ENCODE measurements at places on chromosomes 1 and 21.
A peak's percentile ranks its signal among the peaks of the same experiment; 100 is the strongest.

- DNase-seq: no peak
Observed at GRCh38 chr1:201731592-201731991, 97.4 kb upstream of the IPO9 start.

DNA sequence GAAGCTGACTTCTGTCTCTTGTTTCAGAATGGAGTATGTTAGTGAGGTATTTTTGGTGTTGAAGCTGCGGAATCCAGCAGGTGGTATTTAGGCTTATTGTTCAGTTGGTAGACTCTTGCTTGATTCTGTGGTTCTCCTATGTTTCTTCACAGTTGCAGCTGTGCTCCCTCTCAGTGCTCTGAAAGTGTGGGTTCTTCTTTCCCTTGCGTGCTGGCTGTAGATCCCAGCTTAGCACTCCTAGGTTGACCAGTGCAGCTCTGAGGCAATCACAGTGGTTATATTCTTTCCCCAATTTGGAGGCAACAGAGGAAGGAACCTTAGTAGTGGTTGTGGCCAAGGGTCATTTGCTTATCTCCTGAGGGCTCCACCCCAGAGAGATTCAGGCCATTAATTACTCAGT lies 269.2 kb upstream of the NRIP1 start:
- peak; percentile 83 for DNase-seq

DNA sequence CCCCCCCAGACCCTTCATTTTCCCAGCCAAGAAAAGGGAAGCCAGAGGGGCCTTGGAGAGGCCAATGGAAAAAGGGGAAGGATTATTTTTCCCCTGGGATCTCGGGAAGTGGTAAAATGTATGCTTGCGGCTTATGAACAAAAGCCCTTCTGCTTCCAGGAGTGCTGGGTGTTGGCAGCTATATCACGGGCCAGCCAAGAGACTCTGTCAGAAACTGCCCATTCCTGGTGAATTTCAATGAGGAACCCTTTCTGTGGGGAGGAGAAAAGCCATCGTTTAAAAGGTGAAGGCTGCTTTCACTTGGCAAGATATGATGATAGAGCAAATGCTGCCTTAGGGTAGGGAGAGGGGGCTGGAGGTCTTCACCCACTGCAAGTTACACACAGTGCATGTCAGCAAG lies 69.7 kb upstream of the ZC3H12A start:
- DNase-seq: no peak

DNA sequence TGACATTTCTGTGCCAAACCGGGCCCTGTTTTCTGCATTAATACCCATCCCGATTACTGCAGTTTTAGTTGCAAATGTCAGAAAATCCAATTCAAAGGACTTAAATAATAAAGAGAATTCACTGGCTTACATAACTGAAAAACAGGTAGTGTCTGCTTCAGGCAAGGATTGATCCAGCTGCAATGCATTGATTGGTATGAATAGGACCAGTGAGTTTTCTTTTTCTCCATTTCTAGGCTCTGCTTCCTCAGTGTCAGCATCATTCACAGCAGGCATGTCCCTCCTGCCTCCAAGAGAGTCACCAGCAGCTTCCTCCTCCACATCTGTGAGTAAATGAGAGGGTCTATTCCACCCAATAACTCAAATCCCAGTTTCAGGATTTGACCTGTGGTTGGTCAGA lies 33.7 kb upstream of the ACTL8 start:
- DNase-seq: no peak

- no peak for DNase-seq
Observed at GRCh38 chr1:200165493-200166220, 138.1 kb downstream of the NR5A2 start.

DNA sequence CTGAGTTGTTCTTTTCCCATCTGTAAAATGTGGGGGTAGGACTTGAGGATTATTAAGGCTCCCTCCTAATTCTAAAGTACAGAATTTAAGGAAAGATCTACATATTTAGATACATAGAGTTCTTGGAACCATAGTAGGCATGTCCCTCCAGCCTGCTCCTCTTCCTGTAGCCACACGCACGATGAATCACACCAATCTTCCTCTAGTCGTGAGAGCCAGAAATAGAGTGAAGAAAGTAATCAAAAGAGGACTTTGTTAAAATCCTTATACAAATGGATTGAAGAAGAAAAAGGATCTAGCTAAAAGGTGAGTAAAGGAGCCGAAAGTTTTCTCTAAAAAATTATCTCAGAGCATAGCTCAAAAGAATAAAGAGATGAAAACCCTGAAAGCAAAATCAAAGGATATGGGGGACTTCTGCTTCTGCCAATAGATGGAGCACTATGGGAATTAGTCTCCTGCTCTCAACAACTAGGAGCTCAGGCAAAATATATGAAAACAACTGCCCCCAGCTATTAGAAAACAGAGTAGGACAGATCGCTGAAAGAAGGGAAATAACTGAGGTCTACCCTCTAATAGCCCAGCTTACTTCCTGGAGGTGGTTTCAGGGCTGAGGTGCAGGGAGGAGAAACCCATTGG lies 8.5 kb downstream of the C1orf141 start:
- DNase-seq: no peak

- no peak for DNase-seq
Observed at GRCh38 chr1:116708255-116708900, 40.8 kb upstream of the IGSF3 start.

GRCh38 chr1:69744381-69744780 lies 176.7 kb downstream of the LRRC7 start:
- DNase-seq: no peak

GRCh38 chr21:43684424-43684823 lies 25.1 kb downstream of the RRP1B start:
- peak; percentile 7 for DNase-seq

DNA sequence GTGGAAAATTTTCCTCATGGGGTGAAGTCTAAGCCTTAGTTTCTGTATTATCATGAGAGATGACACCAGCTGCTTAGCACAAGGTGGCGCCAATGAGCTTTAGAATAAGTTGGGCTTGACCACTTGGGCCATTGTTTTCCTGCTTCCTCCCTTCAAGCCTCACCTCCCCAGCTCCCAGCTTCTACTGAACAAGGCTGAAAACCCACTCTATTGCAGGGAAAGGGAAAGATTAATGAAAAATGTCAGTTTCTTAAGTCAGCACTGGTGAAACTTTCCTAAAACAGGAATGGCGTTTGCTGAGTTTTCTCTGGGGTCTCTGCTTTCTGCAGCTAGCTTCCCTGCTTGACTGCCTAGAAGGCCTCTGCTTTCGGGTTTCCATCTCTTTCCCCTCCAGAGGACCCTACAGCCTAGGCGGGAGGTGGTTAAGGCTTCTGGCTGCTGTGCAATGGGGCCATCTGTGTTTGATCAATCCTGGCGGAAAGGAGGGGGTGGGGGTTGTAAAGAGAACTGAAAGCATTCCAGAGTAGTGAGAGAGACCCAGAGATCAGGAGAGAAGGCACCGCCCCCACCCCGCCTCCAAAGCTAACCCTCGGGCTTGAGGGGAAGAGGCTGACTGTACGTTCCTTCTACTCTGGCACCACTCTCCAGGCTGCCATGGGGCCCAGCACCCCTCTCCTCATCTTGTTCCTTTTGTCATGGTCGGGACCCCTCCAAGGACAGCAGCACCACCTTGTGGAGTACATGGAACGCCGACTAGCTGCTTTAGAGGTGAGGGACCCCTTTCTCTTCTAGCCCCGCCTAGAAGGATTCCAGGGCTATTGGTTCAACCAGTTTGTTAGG lies at the start of gene OLFML3:
TSS of gene OLFML3 (plus strand) at position 612 of the 840 bp plus-strand sequence. CDS start at position 655, 43 bp downstream.
- DNase-seq: peak; percentile 85

DNA sequence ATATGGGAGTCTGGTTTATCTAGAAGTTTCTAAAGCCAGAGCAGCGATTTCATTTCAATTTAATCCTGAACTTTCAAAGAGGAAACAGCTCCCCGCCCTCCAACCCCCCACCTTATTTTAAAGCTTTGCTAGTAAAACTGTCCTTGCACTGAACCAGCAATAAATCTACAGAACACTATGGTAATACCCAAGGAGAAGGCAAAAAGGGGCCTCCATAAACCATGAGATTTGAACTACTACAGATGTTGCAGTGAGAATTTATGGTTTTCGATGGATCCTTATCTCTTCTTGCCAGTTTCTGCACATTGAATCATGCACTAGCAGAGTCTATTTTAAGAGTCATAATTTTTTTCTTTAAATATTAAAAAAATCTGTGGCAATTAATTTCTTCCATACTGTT lies 64.8 kb upstream of the BEND5 start:
- DNase-seq: no peak

DNA sequence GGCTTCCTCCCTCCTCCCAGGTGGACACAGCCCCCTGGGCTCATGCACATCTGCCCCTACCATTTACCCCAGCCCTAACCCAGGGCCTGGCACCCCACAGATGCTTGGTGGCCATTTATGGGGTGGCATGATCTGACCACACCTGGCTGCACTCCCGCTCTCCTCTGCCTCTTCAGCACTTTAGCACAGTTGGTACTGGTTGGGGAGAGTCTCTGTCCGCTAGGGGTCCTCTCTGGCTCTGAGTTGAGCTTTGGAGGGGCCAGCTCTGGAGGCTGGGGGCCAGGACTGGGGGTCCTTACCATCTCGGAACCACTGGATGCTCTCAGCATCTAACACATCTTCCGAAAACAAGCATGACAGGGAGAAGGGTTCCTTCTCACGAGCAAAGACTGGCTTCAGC lies 17.4 kb downstream of the MYOM3 start:
- no peak for DNase-seq
